Renal pelvis (tissue), 12 donors: ENCODE measurements at places on chromosomes 6 and 20. TPM values are rescaled to one million over a fixed set of nuclear protein-coding genes. Genes with fewer than 3 reads are reported as not detected.

CLPSL2 gene
- polyA plus RNA-seq, result not detected

HLA-DRB5 gene
- polyA plus RNA-seq, result 30.7 TPM

GRCh38 chr6:149024361-149024760, 277.5 kb downstream of the UST start:
- no peak for DNase-seq

- no peak for DNase-seq
Measured at GRCh38 chr20:41047279-41047974, 18.8 kb downstream of the TOP1 start.

DNA sequence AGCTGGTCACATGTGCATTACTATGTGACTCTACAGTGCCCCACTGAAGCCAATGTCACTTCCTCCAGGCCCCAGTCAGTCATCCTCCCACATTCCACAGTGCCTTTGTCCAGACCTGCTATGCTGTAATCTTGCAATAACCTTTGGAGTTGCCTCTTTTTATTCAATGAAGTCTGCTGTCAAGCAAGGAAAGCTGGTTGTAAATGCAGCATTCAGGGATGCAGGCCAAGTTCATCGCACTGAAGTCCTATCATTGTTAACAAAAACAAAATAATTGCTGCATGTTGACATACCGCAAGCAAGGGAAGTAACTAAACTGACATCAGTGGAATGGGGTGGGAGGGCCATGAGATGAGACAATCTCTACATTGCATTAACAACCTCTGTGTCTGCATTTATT, 131.2 kb upstream of the CDYL start:
- no peak for DNase-seq

GRCh38 chr6:5199702-5200101, 61.0 kb downstream of the LYRM4 start:
- no peak for DNase-seq

TP53TG5 gene
- polyA plus RNA-seq, result 1.3 TPM

DNA sequence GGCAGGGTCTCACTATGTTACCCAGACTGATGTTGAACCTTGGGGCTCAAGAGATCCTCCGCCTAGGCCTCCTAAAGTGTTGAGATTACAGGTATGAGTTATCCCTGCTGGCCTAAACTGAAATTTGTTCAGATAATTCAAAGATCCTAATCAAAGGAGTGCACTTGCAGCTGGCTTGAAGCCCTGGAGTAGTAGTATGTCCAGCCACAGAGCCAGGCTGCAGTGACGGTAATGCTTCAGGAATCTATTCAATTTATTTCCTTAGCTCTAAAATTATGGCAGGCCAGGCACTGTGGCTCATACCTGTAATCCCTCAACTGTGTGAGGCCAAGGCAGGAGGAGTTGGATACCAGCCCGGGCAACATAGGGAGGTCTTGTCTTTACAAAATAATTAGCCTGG, 1.4 kb upstream of the DDX43 start:
- no peak for DNase-seq

- DNase-seq, result no peak
Measured at GRCh38 chr6:1042583-1043457, 269.1 kb upstream of the FOXQ1 start.

JPH2 gene
- polyA plus RNA-seq, result 1.6 TPM

BPIFB2 gene
- not detected for polyA plus RNA-seq

TRIM31 gene
- not detected for polyA plus RNA-seq

DNA sequence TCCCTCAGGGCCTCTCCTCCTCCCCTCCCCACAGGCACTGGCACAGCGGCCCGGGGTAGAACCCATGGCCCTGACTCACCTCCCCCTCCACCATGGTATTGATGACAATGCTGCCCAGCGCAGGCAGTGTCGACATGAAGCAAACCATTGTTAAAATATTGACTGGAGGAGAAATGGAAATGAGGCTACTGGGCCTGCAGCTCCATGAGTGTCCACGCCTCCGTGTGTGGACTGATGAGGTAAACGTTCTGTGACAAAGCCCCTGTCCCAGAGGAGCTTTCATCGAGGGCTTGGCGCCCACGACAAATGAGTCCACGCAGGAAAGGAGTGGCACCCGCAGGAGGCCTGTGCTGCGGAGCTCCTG, 402.7 kb downstream of the TAF4 start:
- no peak for DNase-seq

- DNase-seq, result no peak
Measured at GRCh38 chr6:169583886-169584541, 117.8 kb downstream of the WDR27 start.
